ENCODE measurements at places on chromosomes 1 and 21.

DNA sequence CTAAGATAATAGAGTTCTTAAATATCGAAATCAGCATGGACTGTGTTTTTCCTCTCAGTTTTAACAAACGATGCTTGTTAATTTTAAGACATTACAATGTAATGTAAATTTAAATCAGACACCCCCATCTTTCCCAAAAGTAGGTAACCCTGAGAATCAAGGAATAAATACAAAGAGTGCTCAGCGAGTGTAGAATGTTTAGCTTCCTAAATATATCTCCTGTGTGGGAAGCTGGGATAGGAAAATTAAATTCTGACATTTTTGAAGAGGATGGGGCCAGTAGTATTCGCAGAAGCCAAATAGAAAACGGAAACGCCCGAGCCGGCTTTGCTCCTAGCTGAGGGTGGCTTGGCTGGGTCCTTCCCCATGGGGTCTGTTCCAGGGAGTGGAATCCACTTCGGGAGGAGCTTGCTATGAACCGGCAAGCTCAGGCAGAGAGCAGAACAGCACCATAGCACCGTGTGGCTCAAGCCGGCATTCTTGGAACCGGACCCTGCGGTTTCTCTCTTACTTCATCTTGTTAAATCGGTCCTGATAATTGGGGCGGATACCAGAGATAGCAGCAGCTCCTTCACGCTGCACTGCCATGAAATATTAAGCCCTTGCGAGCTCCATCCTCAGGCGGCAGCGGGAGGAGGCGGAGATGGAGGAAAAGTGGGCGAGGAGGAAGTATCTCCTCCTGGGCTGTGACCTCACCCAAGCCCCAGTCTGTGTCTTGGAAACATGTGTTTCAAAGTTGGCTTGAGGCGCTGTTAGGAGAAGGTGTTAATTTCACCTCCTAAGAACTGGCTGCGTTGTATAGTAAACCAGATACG is 24.9 kb downstream of the MAP3K7CL start:
- DNase-seq: no peak

DNA sequence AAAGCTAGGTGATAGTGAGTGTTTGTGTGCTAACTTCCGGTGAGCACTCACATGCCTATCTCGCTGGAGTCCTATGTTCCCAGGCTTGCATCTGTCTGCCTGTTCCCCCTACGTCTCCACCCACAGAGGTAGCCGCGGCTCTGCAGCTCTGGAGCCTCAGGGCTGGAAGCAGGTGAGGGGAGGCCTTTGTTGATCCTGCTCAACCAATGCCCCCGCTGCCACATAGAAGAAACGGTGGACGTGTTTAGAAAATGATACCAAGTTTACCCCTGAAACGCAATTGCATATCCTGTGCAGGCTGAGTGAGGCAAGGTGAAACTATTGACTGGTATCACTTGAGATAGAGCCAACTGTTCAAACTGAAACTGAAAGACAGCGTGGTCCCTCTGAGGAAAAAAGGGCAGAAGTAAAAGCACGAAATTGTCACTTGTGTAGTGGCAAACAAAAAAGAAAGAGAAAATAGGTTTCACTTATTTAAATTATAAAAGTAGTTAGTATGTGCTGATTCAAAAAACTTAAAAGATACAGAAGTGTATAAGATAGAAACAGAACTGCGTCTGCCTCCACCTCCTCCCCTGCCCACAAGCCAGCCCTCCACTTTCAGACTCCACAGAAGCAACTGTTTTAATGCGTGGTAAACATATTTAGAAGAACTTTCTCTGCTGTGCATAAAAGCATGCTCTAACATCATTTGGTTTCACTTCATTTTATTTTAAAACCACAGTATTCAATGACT is 38.6 kb upstream of the ETS2 start:
- peak; percentile 85 for DNase-seq

GRCh38 chr1:169890761-169891538 is 2.7 kb downstream of the SCYL3 start:
- DNase-seq: no peak

DNA sequence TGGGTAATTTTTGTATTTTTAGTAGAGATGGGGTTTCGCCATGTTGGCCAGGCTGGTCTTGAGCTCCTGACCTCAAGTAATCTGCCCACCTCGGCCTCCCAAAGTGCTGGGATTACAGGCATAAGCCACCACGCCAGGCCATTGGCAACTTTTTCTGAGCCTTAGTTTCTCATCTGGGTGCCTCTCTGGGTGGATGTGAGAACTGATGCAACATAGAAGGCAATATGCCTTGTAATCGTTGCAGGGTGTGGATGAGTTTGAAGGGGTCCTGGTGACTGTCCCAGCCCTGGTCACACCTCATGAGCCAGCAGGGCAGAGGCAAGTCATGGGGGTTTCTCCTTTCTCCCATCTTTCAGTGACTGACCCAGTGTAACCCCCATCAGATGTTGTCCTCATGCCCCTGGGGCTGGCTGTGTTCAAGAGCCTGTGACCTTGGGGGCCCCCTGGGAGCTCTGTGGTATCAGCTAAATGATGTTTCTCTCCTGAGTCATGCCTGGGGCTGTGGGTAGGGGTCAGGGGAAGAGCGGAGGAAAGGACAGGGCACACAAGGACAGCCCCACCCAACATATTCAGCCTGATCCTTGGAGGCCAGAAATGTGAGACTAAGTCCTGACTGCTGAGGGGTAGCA is 3.6 kb downstream of the COL9A2 start:
- DNase-seq: no peak
